ENCODE measurements at places on chromosomes 2 and 18.

DNA sequence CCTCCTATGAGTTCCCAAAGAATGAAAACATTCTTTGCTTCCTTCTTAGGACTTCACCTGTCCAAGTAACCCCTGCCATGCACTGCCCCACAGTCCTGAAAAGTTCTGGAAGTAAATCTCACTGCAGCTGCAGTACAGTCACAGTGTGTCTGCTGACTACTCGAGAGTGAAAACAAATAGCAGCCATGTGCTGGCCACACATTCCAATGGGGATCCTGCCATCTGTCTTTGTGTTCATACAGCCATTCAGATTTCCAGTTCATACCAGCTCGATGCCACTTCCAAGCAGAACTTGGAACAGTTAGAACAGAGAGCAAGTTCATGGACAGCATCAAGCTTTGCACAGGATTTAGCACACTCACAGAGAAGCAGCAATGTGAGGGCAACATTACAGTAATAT lies 629.9 kb upstream of the ACVR2A start:
- DNase-seq = no peak

GRCh38 chr2:76667821-76668271 lies 854.3 kb downstream of the LRRTM4 start:
- no peak for DNase-seq

DNA sequence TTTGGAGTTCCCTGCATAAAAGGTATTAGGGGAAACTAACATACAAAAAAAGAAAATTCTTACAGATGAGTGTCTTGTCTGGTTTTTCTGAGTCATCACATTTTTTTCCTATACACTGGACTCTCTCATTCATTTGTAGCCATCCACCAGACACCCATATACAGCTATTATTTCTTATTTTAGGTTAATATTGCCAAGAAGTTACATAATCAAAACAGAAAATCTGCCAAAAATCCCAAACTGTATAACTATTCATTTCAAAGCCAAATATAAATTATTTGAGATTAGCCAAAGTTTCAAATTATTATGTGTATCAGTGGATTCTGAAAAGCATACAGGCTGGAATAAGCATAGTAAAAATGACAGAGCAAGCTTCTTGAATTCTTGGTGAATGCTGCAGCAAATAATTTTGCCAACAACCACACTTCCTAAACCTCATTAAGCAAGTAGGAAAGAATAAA lies 191.2 kb downstream of the NCKAP5 start:
- no peak for DNase-seq

- DNase-seq = peak; percentile 7
Observed at GRCh38 chr2:84486441-84487115, 27.5 kb upstream of the SUCLG1 start.

- no peak for DNase-seq
Observed at GRCh38 chr2:85719609-85720240, 25.6 kb downstream of the GNLY start.

- DNase-seq = no peak
Observed at GRCh38 chr2:228329282-228329681, 147.8 kb upstream of the SPHKAP start.

DNA sequence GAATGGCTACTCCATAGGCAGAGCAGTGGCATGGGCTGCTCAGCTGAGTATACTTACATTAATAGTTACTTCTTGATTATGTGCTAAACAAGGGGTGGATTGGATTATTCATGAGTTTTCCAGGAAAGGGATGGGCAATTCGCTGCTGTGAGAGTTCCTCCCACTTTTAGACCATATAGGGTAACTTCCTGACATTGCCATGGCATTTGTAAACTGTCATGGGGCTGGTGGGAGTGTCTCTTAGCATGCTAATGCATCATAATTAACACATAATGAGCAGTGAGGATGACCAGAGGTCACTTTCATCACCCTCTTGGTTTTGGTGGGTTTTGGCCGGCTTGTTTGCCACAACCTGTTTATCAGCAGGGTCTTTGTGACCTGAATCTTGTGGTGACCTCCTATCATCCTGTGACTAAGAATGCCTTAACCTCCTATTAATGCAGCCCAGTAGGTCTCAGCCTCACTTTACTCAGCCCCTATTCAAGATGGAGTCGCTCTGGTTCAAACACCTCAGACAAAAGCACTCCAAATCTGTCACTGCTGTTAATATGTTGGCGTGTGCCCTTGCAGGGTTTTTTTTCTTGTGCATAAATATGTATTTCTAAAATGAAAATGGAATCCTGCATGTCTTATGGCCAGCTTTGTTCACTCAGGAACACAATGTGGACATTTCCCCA lies 56.0 kb downstream of the CYBRD1 start:
- DNase-seq = no peak

DNA sequence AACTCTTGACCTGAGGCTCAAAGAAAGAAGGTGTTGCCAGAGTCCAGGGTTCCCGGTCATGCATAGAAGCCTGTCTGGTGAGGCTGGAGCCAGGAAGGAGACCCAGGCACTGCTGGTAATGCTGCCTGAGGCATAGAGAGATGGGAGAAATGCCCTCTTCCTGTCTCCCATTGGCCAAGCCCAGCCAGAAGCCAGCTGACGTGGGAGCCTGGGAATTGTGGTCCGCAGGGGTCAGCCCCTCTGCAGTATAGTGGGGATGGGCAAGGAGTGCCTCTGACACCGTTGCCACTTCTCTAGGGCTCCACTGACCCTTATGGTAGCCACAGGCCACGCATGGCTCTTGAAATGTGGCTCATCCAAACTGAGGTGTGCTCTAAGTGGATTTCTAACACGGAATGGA lies 95.7 kb downstream of the CTIF start:
- DNase-seq = no peak

DNA sequence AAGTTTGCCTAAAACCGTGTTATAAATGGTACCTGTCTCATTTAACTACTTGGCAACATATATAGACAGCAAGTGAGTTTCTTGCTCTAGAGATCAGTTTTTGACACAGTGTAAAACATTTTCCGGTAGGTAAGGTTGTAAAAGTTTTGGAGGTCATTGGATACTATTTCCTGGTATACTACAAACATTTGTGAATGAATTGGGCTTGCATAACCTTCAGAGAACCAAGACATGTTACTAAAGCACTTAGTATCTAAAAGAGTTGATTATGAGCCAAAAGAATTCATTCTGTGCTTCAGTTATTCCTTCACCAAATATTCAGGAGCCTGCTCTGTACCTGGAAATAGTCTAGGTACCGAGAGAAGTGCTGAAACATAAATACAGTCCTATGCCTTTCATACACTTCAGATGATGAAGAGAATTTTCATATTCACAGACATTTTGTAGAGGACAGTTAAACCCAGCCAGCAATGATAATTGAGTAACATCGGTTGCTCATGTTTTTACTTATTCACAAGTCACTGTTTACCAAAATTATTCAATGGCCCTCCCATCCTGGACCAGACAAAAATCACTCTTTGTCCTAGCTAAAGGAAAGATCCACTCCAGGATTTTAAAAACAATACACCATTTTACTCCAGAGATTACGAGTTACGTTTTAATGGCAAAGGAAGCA lies 319.4 kb upstream of the RBMS1 start:
- DNase-seq = no peak

DNA sequence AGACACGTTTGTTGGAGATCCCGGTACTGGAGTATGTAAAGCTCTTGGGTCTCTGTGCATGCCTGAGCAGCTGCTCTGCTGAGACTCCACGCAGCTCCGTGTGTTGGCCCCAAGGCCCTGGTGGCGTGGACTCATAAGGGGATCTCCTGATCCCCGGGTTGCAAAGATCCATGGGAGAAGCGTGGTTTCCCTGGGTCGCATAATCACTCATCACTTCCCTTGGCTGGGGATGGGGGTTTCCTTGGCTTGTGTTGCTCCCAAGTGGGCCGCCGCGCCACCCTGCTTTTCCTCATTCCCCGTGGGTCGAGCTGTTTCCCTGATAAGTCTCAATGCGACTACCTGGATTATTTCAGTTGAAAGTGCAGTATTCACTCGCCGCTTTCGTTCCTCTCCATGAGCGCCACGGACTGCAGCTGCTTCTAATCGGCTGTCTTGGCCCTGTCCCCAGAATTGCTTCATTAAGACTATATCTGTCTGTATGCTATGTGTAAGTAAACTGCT lies 76.0 kb downstream of the EPC2 start:
- peak; percentile 1 for DNase-seq

DNA sequence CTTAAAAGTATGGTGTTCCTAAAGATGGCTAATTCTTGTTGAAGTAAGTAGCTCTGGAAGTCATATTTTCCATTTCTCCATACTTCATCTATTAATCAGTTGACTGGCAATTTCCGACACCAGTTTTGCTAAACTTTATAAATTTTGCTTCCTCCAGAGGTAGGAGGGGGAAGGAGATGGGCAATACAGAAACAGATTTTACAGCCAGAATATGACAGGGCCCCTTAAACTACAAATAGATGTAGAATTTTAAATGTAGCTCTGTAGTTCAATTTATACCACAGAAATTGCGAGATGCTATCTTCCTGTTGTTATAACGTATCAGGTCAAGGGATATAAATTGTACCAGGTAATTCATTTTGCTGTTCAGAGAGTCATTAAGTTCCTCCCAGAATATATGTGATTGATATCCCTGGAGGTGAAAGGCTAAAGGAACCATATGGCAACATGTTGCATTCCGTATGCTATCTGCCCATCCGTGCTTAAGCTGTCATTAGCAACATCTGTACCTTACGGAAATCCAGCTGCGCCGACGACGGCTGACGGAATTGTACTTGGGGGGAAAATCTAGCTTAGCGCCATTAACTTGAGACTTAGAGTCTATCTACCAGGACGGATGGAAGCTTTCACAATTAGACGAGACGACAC lies 8.4 kb upstream of the NR4A2 start:
- peak; percentile 64 for DNase-seq

DNA sequence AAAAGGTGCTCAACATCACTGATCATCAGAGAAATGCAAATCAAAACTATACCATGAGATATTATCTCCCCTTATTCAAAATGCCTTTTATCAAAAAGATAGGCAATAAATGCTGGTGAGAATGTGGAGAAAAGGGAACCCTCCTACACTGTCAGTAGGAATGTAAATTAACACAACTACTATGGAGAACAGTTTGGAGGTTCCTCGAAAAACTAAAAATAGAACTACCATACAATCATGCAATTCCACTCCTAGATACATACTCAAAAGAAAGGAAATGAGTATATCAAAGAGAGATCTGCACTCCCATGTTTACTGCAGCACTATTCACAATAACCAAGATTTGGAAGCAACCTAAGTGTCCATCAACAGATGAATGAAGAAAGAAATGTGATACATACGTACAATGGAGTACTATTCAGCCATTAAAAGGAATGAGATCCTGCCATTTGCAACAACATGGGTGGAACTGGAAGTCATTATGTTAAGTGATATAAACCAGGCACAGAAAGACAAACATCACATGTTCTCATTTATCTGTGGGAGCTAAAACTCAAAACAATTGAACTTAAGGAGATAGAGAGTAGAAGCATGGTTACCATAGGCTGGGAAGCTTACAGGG lies 63.8 kb downstream of the MAP4K3 start:
- no peak for DNase-seq

GRCh38 chr2:221518935-221519625 lies 53.0 kb downstream of the EPHA4 start:
- DNase-seq = no peak

DNA sequence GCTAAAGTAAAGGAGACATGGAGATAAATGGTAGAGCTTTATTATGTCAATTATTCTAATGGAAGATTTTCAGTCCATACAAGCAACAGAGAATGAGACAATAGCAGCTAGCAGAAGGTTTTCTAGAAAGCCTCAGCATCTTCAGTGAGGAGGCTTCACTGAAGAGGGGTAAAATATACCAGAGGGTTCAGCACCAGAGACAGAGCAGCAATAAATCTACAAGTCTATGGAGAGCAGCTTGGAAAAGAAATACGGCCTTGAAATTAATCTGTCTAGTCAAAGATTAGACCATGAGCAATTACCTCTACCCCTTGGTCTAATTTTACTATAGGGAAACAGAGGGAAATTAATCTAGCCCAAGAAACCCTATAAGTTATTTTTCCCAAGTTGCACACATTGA lies 185.7 kb upstream of the CRIM1 start:
- no peak for DNase-seq

DNA sequence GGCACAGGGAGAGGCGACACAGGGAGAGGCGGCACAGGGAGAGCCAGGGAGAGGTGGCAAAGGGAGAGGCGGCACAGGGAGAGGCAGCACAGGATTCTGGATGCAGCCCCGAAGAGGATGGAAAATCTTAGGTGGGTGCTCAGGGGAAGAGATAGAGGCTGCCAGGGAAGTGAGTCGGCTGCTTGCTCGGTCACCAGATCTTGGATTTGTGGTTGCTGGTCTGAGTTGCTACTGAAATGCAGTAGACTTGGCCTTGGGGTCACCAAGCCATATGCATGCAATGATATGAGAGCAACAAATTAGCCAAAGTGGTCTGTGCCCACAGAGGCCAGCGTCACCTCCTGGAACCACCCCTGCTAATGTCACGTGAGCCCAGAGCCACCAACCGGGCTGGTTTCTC lies 117.2 kb upstream of the SALL3 start:
- no peak for DNase-seq

GRCh38 chr2:123853161-123853560 lies 171.9 kb upstream of the CNTNAP5 start:
- no peak for DNase-seq

DNA sequence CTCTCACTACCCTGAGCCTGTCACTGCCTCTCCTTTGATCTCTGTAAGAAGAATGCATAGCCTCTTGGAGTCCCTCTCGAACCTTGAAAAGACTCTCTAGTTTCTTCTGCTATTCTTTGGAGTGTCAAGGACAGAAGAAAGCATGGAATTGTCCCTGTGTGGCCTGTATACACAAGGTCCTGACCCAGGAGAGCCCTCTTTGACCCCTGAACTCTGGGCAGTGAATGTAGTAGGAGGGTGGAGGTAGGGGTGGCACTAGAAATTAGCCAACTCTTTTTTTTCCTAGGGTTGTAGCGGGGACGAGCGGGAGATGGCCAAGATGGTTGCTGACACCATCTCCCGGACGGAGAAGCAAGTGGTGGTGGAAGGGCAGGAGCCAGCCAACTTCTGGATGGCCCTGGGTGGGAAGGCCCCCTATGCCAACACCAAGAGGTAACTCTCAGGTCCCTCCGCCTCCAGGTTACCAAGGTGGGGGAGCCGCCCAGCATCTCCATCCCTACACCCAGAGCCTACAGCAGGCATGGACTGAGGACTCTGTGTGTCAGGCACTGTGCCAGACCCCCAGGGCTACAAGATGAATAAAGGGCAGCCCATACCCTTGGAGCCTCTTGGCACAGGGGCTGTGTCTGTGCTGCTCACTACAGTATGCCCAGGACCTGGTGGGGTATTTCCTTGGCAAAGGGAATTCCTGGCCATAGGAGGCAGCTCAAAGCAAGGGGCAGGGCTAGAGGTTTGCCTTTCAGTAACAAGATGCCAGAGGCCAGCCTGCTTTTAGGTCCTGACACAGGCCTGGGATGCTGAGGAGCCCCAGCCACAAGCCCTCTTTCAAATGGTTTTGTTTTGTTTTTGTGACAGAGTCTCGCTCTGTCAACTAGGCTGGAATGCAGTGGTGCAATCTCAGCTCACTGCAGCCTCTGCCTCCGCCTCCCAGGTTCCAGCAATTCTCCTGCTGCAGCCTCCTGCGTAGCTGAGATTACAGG lies 16.4 kb downstream of the VIL1 start:
- DNase-seq = no peak

DNA sequence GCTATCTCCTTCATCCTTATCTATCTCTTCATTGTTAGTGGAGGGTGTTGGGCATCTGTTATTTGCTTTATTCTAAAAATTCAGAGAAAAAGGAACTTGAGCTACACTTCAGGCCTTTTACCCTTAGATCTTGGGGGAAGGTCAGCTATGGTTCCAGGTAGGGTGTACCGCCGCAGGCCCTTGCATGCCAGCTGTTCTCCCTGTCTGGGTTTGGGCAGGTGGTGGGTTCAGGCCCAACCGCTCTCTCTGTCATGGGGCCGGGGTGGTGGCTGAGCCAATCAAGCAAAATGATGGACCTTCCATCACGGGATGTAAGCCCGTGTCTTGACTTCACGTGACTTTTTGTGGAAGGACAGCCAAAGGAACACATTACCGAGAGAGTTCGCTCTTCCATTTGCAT lies 231.1 kb downstream of the LDLRAD4 start:
- DNase-seq = no peak
